Left renal cortex interstitium (tissue), 4 donors: ENCODE measurements at places on chromosomes 11 and 22.

DNA sequence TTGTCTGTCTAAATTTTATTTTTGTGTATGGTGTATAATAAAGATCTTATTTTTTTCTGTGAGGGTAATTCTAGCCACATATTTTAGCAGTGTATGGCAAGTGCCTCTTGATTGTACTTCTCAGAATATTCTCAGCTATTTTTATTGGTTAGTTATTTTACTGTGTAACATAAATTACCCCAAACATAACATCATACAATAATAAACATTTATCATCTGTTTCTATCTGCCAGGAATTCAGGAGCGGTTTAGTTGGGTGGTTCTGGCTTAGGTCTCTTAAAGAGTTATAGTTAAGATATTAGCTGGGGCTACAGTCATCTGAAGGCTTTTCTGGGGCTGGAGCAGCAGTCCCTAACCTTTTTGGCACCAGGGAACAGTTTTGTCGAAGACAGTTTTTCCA, 47.8 kb downstream of the PPFIBP2 start:
- DNase-seq: no peak

- no peak for DNase-seq
These were observed 6.7 kb downstream of the CASTOR1 start for GRCh38 chr22:30282616-30283046.

- DNase-seq: no peak
These were observed 802 bp upstream of the PIM3 start for GRCh38 chr22:49959782-49960158.

GRCh38 chr11:3037040-3037944, 19.9 kb downstream of the CARS1 start:
- DNase-seq: no peak

DNA sequence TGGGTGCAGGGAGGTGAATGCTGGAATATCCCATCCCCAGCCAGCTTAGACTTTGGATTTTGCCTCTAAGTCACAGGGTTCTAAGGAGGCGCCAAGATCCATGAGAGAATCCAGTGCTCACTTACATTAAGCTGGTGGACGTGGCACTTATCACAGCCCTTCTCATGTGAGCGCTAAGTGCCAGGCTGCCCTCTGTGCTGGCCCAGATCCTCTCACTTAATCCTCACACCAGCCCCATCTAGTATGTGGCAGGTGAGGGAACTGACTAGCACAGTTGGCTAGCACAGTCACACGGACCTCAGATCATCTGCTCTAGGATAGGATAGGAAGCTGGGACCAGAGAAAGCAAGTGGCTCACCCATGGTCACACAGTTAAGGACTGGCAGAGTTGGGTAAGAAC, 3.6 kb downstream of the HMOX1 start:
- no peak for DNase-seq

DNA sequence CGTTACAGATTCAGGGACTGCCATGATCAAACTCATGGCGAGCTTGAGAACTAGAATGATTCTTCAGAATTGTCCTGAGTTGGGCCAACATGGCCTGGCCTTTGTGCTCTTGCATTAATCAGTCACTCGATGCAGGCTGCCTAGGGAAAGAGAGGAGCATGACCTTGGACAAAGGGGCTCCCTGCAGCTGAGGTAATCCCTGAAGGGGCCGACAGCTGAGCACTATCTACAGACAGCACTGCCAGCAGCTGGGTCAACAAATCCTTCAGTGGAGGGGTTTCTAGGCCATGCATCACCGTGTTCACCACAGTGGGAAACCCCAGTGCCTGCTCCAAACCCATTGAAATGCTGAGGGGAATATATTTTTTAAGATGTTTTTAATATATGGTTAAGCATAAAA, 159.5 kb upstream of the POU2AF2 start:
- DNase-seq: no peak

- DNase-seq: no peak
These were observed 86.6 kb downstream of the RTL6 start for GRCh38 chr22:44411226-44412135.

DNA sequence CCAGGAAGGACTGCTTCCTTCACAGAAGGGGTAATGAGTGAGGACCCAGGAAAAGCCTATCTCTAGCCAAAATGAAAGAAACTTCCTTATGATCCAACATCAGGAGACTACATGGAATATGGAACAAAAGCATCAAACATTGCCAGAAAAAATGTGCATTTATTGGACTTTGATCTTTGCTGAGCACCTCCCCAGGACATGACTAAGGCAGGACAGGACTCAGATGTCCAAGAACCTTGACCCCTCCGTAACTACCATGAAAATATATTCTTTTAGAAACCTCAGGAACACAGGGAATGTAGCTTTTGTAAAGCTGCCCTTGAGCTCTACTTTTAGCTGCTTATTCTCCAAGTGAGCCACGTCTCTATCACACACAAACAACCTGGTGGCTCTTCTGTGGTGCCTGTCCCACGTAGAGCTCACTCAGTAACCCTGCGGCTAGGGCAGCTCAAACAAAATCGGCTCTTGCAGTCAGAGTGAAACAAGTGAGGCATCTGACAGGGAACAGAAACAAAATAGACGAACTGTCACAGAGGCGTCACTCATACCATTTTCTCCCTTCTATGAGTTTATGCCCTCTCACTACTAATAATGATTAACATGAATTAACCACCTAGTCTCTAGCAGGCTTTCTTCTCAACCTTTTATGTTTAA, 471.5 kb upstream of the API5 start:
- no peak for DNase-seq

- DNase-seq: no peak
These were observed 91.1 kb downstream of the ETS1 start for GRCh38 chr11:128496249-128496648.

- no peak for DNase-seq
These were observed 38.0 kb downstream of the MPPED1 start for GRCh38 chr22:43449831-43450225.

GRCh38 chr11:206526-207207, 532 bp downstream of the BET1L start:
- DNase-seq: no peak

DNA sequence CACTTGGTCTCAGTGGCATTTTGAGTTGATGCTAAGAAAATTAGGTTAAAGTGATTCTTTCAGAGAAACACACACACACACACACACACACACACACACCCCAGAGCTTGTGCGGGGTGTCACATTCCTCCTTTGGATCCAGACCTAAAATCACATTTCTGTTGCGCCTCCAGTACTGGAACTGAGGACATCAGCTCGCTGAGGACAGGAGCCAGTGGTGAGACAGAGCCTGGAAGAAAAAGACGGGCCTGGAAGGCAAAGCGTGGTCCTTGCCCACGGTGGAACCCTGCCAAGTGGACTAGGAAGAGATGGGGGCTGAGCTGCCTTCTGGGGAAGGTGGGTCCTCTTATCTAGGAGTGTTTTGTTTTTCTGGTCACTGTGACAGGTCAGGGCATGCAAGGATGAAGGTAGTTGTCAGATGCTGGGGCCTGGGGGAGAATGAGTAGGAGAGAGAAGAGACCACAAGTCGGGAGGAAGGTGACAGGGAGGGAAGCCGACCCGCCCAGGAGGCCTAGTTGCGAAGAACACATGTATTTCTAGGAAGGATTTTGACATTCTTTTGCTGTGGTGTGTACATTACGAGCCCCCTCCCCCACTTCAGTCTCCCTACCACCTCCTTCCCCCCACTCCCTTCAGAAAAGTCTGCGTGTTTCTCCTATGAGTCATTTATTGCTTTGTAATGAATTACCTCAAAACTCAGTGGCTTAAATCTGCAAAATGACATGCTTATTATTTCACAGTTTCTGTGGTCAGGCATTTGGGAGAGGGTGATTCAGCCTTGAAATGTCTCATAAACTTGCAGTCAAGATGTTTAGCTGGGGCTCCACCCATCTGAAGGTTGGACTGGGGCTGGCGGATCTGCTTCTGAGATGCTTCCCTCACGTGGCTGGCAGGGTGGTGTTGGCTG, 4.8 kb upstream of the ELFN2 start:
- DNase-seq: no peak

DNA sequence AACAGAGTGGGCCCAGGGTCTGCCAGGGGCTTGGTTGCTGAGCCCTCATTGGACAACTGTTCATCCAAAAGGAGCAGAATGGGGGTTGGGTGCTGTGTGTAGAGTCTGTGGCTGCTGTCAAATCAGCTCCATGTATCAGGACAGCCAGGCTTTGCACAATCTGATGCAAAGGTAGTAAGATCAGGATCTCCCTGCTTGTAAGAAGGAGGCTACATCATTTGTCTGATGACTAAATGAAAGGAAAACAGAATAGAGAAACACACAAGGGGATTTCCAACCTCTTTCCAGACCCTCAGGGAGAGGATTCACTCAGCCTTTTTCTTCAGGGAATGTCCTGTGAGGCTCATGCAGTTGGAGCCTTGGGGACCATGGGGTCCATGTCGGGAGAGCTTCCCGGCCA, 7.2 kb downstream of the MICAL2 start:
- DNase-seq: no peak

GRCh38 chr11:73981051-73981805, 1.4 kb downstream of the UCP2 start:
- DNase-seq: no peak

- DNase-seq: no peak
These were observed 4.8 kb downstream of the GRAMD1B start for GRCh38 chr11:123434911-123435310.
